ENCODE measurements at places on chromosomes 13 and 19.

- no peak for DNase-seq
These were observed 668 bp upstream of the ARHGAP45 start for GRCh38 chr19:1066251-1066747.

- no peak for DNase-seq
These were observed 108.3 kb downstream of the SACS start for GRCh38 chr13:23325191-23325590.

DNA sequence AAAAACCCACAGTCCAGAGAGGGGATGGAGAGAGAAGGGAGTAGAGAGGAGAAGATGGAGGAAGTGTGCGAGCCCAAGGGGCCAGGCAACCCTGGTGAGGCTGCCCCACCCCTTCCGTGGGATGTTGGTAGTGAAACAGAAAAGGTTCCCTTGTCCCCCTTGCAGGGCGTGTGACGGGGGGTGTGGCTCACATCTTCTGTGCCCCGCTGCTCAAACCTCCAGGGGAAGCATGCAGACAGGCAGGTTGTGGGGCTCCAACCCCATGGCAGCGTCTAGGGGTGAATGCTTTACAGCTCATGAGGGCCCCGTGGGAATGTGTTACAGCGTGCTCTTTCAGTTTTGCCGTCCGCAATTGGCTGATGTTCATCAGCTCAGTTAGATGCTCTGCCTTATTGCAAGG, 14.7 kb upstream of the EVI5L start:
- no peak for DNase-seq

- no peak for DNase-seq
These were observed 17.4 kb downstream of the RB1 start for GRCh38 chr13:48320891-48321510.

GRCh38 chr19:17159466-17160393, 55.4 kb upstream of the USE1 start:
- no peak for DNase-seq

DNA sequence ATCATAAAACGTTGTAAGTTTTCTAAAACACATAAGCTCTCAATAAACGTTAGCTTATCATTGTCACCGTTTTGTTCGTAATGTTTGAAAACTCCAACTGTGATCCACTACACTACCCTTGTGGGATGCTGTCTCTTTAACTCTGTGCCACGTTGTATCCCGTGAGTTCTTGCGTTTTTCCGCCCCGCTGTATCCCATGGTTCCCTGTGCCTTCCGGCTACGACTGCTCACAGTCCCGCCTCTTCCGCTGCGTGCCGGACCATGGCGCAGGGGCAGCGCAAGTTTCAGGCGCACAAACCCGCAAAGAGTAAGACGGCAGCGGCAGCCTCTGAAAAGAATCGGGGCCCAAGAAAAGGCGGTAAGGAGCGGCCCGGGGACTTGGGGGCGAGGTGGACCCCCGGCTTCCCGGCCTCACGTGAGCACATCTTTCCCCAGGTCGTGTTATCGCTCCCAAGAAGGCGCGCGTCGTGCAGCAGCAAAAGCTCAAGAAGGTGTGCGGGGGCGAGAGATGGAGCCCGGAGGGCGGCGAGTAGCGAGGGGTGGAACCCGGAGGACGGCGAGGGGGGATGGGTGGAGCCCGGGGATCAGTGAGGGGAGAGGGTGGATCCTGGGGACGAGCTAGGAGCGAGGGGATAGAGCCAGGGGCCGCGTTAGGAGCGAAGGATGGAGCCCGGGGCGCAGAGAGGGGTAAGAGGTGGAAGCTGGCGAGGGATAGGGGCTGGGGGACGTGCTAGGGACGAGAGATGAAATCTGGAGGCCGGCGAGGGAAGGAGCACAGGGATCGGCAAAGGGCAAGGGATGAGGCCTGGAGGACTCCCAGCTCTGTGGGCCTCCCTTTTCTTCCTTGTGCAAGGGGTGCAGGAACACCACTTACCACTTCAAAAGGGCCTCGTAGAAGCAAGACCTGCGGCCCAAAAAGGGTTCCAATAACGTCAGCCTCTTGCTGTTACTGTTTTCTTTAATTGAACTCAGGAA, at the start of gene C19orf53:
C19orf53 (plus strand) TSS at position 240 of the 975 bp plus-strand sequence; CDS start at position 262, 22 bp downstream.
- peak; percentile 27 for DNase-seq

- no peak for DNase-seq
These were observed 338 bp downstream of the RGCC start for GRCh38 chr13:41457589-41458186.

GRCh38 chr13:72651144-72651543, 76.3 kb downstream of the MZT1 start:
- DNase-seq, result no peak

GRCh38 chr19:48469289-48469881, at the start of gene CYTH2:
TSS of gene CYTH2 (plus strand) at chr19:48469369. CDS start at chr19:48469508, 139 bp downstream.
- DNase-seq, result peak; percentile 78

DNA sequence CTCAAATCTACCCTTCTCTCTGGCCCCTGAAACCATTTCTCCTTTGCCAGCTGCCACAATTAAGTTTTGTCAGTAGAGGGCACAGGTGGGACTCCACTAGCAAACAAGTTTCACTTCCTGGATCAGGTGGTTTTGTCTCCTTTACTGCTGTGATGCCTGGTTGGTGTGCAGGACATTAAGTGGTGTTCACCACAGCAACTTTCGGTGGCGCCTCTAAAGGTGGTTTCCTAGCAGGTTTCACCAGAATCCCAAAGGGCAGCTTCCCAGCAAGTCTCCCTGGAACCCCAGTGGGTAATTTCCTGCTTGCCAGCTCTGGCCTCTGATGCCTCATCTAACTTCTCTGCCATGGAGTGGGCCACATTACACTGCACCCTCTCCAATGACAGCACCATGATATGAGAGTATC, 16.6 kb downstream of the MED4 start:
- no peak for DNase-seq

GRCh38 chr19:591099-591958, 1.6 kb downstream of the HCN2 start:
- DNase-seq, result no peak

DNA sequence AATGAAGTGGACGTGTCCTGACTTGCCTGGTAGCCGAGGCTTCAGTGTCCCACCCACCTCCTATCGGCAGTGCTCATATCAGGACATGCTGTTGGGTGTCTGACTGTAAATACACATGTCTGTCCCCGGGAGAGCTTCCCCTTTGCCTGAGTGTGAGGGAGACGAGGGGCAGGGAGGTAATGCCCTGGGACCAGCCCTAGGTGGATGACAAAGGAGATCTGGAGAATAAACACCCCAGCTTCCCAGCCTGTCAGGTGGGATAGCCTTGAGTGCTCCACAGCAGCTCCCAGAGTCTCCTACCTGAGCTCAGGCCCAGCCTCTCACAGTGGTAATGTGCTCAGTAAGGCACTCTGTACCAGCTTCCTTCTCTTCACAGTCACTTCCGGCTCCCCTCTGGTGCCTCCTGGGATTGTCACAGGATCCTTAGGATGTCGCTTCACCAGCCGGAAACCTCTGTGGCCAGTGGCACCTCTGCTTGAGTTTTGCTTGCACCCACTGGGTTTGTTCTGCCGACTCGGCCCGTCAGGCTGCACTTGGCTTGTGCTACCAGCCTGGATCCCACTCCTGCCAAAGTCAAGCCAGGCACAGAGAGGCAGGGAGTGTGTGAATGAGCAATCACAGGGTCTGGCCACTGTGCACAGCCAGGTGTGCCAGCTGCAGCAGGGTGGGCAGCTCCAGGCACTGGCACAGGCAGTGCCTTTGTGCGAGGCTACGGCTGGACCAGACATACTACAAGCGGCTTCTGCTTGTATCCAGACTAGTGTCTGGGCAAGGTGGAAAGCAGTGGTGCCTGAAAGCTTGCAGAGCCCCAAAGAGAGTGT, 54.4 kb upstream of the RGCC start:
- no peak for DNase-seq

DNA sequence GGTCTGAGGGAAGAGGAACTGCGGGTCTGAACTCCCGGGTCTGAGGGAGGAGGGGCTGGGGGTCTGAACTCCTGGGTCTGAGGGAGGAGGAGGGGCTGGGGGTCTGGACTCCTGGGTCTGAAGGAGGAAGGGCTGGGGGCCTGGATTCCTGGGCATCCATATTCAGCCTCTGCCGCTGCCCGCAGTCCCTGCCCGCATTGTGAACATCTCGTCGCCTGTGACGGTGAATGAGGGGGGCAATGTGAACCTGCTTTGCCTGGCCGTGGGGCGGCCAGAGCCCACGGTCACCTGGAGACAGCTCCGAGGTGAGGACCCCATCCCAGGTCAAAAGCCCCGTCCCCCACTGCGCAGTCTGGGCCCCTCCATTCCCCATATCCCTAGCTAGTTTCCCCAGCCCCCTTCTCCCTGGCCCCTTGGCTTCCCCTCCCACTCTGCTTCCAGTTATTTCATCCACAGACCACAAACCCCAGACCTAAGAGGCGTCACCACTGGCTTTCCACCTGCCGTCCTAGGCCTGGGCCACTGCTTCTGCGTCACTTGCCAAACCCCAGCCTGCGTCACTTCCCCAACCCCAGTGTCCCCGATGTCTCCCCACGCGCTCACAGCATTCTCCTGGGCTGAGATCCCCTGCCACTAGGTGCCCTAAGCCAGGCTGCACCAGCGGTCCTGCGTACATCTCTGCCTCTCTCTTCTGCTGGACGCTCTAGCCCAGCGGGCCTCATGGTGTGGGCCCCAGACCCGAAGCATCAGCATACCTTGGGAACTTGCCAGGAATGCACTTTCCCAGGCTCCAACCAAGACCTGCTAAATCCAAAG, 13.9 kb downstream of the IGLON5 start:
- DNase-seq, result no peak

GRCh38 chr13:23450340-23451046, 17.0 kb upstream of the SACS start:
- DNase-seq, result peak; percentile 43

DNA sequence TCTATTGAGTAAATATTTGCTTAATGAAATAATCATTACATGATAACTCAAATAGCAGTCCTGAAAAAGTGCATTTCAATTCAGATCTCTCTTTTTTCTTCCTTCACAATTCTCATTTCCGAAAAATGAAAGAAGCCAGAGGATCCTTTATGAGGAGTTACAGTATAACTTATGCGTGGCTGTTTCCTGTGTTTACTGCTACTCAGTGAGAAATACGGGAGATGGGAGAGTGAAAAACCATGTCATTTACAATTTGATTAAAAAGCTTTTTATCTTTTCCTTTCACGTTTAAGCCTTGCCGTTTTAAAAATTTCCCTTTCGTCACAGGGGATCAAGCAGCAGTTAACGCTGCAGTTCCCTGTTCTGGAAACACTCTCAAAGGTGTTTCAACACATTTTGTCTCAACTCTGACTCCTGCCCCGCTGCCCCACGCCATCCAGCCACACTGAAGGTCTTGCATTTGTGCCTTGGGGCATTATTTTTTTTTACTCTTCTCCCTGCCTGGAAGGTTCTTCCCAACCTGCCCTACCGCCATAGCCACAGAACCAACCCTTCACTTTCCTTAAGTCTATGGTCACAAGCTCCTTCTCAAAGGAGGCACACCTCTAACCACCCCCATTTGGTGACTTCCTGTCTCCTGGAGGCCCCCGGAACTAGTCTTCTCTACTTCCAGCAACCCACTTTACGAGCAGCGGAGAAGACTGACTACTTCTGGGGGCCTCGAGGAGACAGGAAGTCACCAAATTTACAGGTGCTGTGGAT, 17.0 kb downstream of the KL start:
- no peak for DNase-seq

DNA sequence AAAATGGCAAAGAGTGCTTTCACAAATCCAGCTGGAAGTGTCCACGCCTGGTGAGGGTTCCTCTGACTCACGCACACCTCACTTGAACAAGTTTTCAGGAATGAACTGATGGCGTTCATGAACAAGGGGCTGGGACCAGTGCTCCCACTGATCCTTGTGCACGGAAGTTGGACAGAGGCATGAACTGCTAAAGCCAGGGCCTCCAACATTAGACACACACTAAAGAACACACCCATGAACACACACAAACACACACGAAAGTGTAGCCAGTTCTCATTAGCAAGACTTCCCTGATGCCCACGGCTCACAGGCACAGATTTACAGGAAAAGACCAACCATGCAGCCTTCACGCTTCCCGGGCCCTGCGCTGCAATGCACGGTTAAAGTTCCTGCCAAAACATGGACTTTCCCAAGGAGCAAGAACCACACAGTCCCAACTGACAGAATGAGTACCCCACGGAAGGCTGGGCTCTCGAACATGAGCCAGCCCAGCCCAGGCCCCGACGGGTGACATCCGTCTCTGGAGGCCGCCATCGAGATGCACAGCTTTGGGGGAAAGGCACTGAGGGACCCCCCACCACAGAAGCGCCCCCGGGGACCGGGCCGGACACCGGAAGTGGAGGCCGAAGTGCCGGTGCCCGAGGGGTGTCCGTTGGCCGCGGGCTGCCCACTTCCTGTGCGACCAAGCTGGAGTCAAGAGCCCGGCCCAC, 808 bp downstream of the DNMT1 start:
- DNase-seq, result no peak

DNA sequence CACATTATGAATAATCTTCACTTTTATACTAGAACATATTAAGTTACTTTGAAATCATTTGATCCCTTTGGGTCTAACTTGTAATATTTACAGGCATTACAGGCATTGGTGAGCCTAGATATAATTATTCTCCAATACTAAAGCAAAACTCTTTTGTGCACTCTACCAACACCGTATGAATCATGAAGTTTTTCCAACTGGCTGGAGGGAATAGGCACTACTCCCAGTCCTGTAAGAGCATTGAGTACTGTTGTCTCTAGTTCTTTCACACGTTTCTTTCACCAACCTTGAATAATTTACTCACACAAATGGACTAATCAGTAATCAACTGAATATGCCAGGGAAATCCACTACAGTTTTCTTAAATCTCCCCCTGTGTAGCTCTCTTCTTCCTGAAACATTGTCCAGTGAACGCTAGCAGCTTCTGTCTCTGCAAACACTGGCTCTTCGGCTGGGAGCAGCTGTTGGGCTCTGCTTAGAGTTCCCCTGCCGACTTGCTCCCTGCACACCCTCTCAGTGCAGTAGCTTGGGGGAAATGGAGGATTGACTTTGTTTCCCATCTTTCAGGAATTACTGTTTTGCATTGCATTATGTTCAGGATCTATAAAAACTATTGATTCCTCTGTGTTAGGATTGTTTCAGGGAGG, 476.7 kb downstream of the RFC3 start:
- DNase-seq, result no peak

DNA sequence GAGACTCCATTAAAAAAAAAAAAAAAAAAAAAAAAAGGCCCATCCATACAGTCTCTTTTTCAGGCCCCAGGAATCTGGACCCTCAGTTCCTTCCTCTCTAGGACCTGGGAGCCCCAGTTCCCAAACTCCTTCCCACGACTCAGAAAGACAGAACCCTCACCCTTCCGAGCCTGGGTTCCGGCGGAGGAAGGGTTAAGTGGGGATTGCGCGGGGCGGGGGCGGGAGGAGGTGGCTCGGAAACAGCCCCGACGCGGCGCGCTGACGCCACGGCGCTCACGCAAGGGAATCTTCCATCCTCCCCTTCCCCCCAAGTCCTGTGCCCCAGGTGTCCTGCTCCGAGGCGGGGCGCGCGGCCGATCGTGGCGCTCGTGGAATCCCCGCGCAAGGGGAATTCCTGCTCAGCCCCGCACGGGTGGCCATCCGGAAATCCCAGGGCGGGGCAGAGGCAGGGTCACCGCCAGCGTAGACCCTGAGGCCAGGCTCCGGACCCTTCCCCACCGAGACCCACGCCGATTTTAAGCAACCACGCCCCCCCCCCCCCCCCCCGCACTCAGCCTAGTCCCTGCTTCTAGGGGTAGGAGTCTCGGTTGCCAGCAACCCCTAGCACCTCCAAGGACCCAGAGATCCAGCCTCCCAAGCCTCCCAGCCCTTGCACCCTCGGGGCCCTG, 659 bp downstream of the NFKBID start:
- DNase-seq, result peak; percentile 58

GRCh38 chr19:19482809-19483596, 32.3 kb downstream of the TSSK6 start:
- DNase-seq, result no peak

Measured in NCI-H187 (cell line).